ENCODE measurements at places on chromosomes 1 and 21. TPM values are rescaled to one million over a fixed set of nuclear protein-coding genes. Genes with fewer than 3 reads are reported as not detected.

DNA sequence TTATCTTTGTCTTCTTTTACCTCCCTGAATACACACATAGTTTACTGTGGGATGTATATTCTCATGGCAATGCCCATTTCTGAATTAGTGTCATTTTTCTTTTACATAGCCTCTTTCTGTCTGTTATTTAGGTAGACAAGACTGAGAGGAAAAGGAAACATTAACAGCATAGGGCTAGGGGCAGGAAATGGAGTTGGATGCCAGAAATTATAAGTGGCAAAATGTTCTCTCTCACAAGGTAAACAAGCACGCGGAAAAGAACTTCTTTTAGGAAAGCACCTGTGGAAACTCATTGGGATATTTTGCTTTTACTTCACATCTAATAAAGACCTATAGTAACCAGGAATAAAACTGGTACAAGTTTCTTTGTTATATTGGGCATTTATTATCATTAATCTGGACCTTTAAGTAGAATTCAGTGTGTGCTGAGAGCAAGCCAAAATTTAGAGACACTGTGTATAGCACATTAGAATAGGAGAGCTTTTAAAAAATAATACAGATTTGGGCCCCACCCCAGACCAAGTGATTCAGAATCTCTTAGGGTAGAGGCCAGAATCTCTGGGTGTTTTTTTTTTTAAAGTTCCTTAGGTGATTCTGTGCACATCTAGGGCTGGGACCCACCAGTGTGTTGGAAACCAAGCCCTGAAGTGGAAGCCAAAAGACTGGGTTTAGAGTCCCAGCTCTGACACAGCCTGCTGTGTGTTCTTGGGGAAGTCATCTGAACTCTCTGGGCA, 32.7 kb downstream of the S100A10 start:
- H3K4me1 ChIP-seq, result peaks cover 5% of the 10 kb centered on the region
- H3K4me3 ChIP-seq, result no peak overlapping the region
- DNase-seq, result no peak
- H3K27ac ChIP-seq, result no peak overlapping the region

RNU1-4 gene
- total RNA-seq, result 2,178 TPM

DNA sequence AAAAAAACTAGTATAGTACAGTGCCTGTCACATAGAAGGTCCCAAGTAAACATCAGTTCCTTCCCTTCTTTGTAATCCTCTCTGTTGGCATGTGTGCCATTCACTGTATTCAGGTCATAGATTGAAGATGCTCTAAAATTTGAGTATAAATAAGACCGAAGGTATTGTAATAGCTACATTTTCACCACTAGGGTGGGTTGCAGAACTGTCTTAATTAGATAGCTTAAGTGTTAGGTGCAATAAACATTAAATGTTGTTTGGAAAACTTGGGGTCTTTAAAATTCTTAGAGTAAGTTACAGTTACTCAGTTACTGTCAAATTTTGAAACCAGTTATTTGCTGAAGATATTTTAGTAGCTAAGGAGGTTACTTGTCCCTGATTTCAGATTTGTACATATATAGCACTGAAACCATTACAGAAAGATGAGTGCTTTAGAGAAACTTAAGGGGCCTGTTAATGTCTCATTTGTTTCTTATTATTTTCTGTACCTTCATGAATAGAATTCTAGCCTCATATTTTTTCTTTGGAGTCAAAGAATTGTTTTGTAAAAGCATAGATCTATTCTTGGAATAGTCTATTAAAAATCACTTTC, 24.3 kb downstream of the PER3 start:
- no peak overlapping the region for H3K27ac ChIP-seq
- no peaks in the 10 kb centered on the region for H3K4me1 ChIP-seq
- H3K27me3 ChIP-seq, result no peaks in the 10 kb centered on the region
- no peak for DNase-seq
- no peak overlapping the region for H3K4me3 ChIP-seq

DNA sequence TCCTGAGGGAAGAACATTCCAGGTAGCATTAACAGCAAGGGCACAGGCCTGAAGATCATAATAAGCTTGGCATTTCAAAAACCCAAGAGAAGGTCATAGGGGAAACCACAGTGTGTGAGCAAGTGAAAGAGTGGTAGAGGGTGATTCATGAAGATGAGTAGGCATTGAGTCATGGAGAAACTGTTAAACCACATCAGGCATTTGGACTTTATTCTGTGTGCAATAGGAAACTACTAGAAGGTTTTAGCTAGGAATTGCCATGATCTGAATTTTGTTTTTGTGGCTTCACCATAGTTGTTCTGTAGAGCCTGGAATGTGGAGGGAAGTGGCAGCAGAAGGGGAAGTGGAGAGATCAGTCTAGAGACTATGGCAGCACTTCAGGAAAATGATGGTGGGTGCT, 359.0 kb upstream of the PTBP2 start:
- H3K27ac ChIP-seq, result peak overlapping the region; percentile 53
- H3K4me3 ChIP-seq, result no peak overlapping the region
- DNase-seq, result no peak
- peaks cover 3% of the 10 kb centered on the region for H3K36me3 ChIP-seq
- no peaks in the 10 kb centered on the region for H3K27me3 ChIP-seq

GMEB1 gene
- 27.2 TPM for total RNA-seq

DNA sequence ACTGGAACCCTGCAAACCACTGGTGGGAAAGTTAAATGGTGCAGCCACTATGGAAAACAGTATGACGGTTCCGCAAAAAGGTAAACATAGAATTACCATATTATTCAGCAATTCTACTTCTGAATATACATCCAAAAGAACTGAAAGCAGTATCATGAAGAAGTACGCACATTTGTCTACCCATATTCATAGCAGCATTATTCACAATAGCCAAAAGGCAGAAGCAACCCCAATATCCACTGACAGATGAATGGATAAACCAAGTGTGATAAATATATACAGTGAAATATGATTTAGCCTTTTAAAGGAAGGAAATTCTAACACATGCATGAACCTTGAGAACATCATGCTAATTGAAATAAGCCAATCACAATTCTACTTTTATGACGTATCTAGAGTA, 39.6 kb downstream of the DAB1 start:
- no peaks in the 10 kb centered on the region for H3K27me3 ChIP-seq
- no peaks in the 10 kb centered on the region for H3K36me3 ChIP-seq
- H3K4me3 ChIP-seq, result no peak overlapping the region
- no peak for DNase-seq

- DNase-seq, result no peak
- no peak overlapping the region for H3K4me3 ChIP-seq
- no peaks in the 10 kb centered on the region for H3K4me1 ChIP-seq
- H3K27ac ChIP-seq, result no peak overlapping the region
- H3K27me3 ChIP-seq, result peaks cover 4% of the 10 kb centered on the region
These were observed 116.2 kb downstream of the HMCN1 start for GRCh38 chr1:185850366-185850765.

GRCh38 chr1:192171123-192171522, 12.9 kb downstream of the RGS18 start:
- H3K36me3 ChIP-seq, result no peaks in the 10 kb centered on the region
- H3K27ac ChIP-seq, result no peak overlapping the region
- no peaks in the 10 kb centered on the region for H3K4me1 ChIP-seq
- no peaks in the 10 kb centered on the region for H3K27me3 ChIP-seq
- no peak overlapping the region for H3K4me3 ChIP-seq

RNU1-1 gene
- 3,041 TPM for total RNA-seq

OBSCN gene
- 15.0 TPM for total RNA-seq

GRCh38 chr1:97778718-97779117, 142.1 kb downstream of the DPYD start:
- no peak overlapping the region for H3K27ac ChIP-seq
- DNase-seq, result no peak
- H3K36me3 ChIP-seq, result peaks cover 1% of the 10 kb centered on the region
- peaks cover 9% of the 10 kb centered on the region for H3K4me1 ChIP-seq
- no peaks in the 10 kb centered on the region for H3K27me3 ChIP-seq

DNA sequence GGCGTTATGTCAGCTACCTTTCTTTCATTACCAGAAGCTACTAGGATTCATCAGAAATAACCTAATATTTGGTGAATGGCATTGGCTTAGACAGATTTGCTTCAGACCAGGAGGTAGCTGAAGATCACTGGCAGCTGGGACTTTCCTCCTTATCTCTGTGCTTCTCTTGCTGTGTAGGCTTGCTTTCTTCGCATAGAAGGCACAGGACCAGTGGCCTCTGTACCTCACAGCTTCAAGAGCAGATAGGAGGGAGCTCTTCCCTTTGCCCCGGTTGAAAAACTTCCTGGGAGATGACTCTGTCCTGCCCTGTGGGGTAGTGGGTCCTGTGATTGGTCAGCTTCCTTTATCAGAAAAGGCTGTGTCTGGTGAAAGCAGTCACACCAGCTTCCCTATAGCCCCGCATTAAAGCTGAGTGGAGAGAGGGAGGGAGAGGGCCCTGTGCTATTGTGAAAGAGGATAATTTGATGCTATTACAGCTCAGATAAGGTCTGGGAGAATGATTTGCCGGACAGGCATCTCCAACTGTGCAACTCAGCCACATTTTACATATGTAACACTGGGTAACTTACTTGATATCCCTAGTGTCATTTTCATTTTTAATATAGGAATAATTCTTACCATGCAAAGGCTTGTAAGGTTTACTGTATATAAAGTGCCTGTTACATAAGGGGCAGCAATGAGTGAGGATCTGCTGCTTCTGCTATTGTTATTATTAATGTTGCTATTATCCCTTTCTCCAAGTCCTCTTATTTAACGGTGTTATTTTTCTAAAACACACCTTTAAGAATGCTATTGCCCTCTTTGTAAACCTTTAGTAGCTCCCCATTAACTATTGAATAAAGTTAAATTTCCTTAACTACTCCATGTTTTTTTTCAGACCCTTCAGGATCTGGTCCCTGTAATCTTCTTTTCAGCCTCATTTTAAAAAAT, 31.6 kb downstream of the OSBPL9 start:
- peaks cover 1% of the 10 kb centered on the region for H3K36me3 ChIP-seq
- no peak overlapping the region for H3K4me3 ChIP-seq
- no peak for DNase-seq
- no peaks in the 10 kb centered on the region for H3K4me1 ChIP-seq
- peaks cover 2% of the 10 kb centered on the region for H3K27me3 ChIP-seq

SPRR3 gene
- total RNA-seq, result not detected

CFAP141 gene
- not detected for total RNA-seq

DNA sequence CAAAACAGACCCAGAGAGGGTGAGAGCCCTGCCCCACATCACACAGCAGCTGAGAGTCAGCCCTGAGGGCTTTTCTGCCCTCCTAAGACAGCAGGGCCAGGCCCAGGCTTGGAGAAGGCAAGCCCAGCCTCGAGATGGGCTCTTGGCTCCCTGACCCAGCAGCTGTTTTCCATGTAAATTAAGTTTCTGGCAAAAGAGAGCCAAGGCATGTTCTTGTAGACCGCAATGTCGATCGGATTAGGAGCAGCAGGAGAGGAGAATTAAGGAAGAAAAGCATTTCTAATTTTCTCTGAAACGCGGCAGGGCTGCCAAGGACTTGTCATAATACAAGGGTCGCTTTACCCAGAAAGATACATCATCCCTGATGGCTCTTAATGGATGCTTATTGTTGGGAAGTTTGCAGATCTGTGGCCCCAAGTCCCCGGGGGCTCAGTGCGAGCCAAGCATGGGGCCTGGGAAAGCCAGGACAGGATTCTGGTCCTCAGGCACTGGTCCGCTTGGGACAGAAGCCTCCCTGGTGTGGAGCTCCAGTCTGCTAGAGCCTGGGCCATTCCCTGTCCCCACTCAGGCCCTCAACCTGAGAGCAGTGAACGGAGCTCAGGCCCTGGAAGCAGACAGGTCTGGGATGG, 62.8 kb downstream of the DMRTB1 start:
- no peak overlapping the region for H3K4me3 ChIP-seq
- H3K4me1 ChIP-seq, result no peaks in the 10 kb centered on the region
- no peak for DNase-seq
- H3K27ac ChIP-seq, result no peak overlapping the region
- no peaks in the 10 kb centered on the region for H3K27me3 ChIP-seq
- H3K36me3 ChIP-seq, result no peaks in the 10 kb centered on the region

- H3K4me1 ChIP-seq, result no peaks in the 10 kb centered on the region
- no peak overlapping the region for H3K27ac ChIP-seq
- H3K27me3 ChIP-seq, result peaks cover 3% of the 10 kb centered on the region
- no peaks in the 10 kb centered on the region for H3K36me3 ChIP-seq
- DNase-seq, result no peak
These were observed 429.8 kb upstream of the VAMP3 start for GRCh38 chr1:7341145-7341905.

GRCh38 chr1:25871086-25871703, 4.3 kb downstream of the PAQR7 start:
- H3K36me3 ChIP-seq, result no peaks in the 10 kb centered on the region
- H3K27ac ChIP-seq, result no peak overlapping the region
- H3K4me3 ChIP-seq, result no peak overlapping the region
- H3K4me1 ChIP-seq, result no peaks in the 10 kb centered on the region
- peaks cover 3% of the 10 kb centered on the region for H3K27me3 ChIP-seq

TEX35 gene
- total RNA-seq, result not detected

GRCh38 chr1:207798847-207799246, 47.0 kb downstream of the CD46 start:
- peaks cover 36% of the 10 kb centered on the region for H3K4me1 ChIP-seq
- H3K4me3 ChIP-seq, result peak overlapping the region; percentile 7
- H3K36me3 ChIP-seq, result peaks cover 35% of the 10 kb centered on the region
- DNase-seq, result no peak
- no peaks in the 10 kb centered on the region for H3K27me3 ChIP-seq

DNA sequence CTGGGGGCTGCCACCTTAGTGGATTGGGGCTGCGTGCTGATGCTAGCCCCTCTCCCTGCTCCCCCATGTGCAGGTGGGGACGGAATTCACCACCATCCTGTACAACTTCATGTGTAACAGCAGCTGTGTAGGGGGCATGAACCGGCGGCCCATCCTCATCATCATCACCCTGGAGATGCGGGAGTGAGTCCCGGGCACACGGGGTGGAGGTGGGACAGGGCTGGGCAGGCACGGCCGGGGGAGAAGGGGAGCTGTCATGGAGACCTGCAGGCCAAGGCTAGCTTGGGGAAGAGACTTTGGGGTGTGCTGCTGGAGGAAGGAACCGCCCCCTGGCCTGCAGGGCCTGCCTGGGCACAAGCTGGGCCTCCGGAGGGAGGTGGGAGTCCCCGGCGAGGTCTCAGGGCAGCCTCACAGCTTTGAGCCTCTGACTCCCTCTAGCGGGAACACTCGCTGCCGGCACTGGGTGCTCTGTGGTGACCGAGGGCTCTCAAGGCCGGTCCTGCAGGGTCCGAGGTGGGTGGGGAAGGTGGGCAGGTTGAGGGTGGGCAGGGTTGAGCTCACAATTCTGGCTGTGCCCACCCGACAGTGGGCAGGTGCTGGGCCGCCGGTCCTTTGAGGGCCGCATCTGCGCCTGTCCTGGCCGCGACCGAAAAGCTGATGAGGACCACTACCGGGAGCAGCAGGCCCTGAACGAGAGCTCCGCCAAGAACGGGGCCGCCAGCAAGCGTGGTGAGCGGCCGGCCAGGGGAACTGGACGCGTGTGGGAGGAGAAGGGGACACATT, 25.0 kb upstream of the CCDC27 start:
- no peak overlapping the region for H3K4me3 ChIP-seq
- no peak overlapping the region for H3K27ac ChIP-seq
- no peak for DNase-seq
- no peaks in the 10 kb centered on the region for H3K27me3 ChIP-seq
- H3K4me1 ChIP-seq, result no peaks in the 10 kb centered on the region
- no peaks in the 10 kb centered on the region for H3K36me3 ChIP-seq

SPRTN gene
- 13.5 TPM for total RNA-seq

PLEKHA6 gene
- total RNA-seq, result 0.21 TPM

DNA sequence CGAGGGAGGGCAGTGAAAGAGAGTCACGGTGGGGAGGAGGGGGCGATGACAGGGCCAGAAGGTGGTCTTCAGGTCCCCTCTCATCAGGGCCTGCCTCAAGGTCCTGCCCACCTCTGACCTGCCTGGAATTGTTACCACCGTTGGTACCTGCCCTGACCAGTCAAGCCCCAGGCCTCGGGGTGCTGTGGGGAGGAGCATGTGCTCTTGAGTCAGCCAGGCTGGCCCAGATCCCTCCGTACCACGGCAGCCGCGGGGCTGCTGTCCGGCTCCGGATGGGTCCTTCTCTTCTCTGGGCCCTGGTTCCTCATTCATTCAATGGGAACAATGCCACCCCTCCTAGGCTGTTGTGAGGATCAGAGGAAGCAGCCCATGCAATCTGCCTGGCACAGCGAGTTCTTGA, 22.0 kb downstream of the SERINC2 start:
- no peaks in the 10 kb centered on the region for H3K4me1 ChIP-seq
